ENCODE measurements at places on chromosomes 2 and 18.

DNA sequence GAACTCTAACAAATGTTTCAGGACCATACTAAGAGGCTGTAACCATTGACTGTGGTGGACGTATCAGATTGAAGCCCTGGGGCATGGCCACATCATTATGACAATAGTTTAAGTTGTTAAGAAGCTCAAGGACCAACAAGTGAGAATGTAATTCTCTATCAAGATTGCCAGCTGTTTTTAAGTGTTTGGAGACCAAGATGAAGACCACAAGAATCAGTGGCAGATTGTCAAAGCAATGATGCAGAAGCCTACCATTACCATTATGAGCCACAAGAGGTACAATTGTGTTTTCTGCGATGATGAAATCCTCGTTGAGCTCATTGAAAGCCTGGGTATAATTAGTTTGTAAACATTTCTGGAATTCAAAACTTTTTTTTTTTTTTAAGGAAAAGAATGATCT is 261.1 kb upstream of the ZEB2 start:
- DNase-seq = no peak

GRCh38 chr18:24588440-24588839 is 128.0 kb downstream of the HRH4 start:
- no peak for DNase-seq

DNA sequence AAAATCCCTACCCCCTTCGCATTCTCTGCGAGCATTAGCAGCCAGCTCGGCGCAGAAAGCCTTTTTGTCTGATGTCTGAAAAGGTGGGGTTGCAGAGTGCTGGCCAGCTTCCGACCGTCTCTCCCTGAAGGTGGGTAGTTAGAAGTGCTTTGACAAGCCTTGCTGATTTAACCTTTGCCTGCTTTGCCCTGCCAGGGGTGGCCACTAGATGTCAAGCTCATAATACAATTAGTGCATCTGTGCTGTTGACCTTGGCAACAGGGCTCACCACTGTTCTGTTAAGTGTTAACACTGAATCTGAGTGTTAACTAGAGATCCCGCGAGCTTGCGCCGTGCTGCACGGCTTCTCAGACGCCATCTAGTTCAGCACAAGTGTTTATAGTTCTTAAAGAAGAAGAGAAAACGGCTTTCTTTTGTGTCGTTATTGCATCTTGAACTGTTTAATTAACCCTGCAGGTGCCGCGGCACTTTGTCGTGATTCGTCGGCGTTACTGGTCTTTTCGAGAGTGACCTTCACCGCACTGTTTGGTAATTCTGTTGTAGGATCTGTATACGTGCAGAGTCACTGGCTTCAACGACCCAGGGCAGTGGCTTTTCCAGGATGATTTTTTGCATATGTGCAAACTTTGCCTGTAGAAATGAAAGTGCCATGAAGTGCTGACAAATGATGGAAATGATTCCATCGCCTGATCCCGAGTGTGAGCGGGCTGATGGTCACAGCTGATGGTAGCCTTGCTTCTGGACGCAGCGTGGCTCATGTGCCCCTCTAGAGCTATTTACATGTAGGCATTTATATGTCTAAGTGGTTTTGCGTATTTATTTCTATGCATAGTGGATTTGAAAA is 5.5 kb downstream of the SALL3 start:
- DNase-seq = peak; percentile 70

GRCh38 chr2:105538840-105539239 is 140.0 kb upstream of the FHL2 start:
- no peak for DNase-seq

GRCh38 chr2:17416884-17417391 is 101.3 kb downstream of the RAD51AP2 start:
- no peak for DNase-seq

DNA sequence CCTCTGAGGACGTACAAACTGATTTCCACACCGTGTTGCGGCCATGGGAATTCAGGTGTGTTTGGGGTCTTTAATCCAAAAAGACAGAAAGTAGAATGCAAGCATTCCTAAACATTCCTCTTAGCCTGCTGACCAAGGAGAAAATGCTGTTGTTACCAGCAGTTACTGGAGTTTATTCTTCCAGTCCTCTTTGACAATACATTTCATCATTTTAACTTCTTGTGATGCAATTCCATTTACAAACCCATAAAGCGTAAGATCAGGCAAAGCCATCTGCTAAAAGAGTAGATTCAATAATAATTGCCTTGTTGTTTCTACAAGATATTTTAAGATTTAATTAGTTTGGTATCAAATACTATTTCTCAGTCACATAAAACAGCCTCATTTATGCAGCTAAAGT is 32.7 kb downstream of the SPIRE1 start:
- no peak for DNase-seq

GRCh38 chr2:199404841-199405240 is 52.9 kb downstream of the SATB2 start:
- peak; percentile 5 for DNase-seq

DNA sequence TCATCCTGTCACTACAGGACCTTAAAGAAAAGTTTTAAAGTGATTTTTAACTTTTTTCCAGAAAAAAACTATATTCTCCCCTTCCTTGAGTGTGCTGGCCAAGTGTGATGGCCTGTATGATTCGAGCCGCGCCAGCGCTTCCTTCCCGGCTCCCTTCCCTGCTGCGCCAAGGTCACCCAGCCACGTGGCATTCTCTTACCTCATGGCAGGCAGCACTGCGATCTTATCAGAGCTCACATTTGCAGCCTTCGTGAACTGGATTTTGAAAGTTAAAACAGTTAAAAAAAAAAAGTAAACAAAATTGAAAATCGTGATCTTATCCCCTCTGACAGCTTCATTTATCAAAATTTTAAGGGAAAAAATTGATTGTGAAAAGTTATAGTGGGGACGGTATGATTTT is 279.8 kb downstream of the PTGR3 start:
- DNase-seq = no peak

GRCh38 chr2:28406-28975 is 17.8 kb downstream of the FAM110C start:
- DNase-seq = no peak

- no peak for DNase-seq
These were observed 135.2 kb downstream of the RDH14 start for GRCh38 chr2:18425210-18425703.

DNA sequence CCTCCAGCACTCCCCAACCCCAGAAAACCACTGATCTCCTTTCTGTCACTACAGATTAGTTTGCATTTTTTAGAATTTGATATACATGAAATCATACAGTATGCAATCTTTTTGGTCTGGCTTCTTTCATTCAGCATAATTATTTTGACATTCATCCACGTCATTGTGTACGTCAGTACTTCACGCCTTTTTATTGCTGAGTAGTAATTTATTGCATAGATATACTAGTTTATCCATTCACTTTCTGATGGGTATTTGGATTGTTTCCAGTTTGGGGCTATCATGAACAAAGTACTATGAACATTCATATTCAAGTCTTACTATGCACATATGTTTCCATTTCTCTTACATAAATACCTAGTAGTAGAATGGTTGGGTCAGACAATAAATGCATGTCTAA is 20.1 kb upstream of the CHN1 start:
- no peak for DNase-seq

DNA sequence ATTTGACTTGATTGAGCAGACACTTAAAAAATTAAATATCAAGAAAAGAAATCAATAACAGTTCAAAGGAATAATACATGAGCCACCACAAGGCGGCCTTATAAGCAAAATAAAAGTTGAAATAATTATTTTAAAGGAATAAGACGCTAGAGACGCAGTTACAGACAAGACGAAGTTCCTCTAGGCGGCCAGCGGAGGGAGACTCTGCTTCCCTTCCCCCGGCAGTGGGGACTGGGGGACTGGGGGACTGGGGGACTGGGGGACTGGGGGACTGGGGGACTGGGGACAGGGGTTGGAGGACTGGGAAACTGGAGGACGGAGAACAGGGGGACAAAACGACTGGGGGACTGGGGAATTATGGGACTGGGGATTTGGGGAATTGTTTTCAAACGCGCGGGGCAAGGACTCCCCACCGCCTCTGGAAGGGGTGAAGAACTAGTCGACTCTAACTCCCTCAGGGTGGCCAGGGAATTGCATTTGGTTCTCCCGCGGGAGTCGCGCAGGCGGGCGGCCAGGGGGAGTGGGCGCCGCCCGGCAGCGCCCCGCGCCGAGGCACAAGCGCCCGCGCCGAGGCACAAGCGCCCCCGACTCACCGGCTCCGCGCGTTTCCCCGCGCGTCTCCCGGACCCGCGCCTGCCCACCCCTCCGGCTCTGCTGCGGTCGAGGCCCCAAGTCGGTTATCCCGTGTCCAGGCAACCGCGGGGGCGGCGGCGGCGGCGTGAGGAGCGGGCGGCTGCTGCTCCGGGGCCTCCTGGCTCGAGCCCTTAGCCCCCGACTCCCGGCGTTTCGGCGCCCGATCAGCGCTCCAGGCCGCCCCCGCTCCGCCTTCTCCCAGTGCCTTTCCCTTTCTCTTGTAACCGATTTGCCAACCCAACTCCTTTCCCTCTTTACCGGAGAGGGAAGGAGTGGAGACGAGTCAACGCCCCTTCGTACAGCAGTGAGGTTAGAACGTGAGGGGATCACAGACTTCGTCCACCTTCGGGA is at the start of gene CCDC178:
TSS of gene CCDC178 (minus strand) at position 662 of the 984 bp plus-strand sequence. CDS start 28,633 bp downstream, outside the sequence.
- no peak for DNase-seq

DNA sequence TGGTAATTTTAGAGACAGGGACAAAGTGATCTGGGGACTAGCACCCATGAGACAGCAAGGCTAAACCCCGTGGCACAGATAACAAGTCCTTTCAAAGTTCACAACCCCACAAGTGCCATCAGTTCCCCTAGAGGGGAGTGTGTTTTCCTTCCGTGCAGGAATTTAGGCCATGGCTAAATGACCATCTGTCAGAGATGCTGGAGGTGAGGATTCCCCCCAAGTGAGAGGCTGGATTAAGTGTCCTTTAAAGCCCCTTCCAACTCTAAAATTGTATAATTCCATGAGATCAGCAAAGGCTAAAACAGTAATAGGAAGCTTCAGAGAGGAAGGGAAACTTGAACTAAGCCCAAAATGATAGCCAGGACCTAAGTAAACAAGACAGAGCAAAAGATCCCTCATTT is 8.7 kb downstream of the FEZ2 start:
- DNase-seq = no peak

DNA sequence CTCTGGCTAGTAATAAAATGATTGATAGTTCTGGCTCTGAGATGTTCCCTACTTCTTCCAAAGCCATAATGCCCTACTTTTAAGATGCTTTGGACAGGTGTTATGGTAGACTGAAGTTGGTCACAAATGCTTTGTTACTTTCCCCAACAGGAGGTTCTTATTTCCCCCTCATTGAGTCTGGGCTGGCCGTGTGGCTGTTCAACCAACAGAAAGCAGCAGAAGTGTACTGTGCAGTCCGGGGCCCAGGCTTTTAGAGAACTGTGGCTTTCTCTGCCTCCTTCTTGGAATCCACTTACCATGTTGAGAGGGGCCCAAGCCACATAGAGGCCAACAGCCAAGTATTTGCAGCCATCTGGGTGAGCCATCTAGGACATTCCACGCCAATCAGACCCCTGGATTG is 94.2 kb downstream of the KCTD1 start:
- DNase-seq = no peak

DNA sequence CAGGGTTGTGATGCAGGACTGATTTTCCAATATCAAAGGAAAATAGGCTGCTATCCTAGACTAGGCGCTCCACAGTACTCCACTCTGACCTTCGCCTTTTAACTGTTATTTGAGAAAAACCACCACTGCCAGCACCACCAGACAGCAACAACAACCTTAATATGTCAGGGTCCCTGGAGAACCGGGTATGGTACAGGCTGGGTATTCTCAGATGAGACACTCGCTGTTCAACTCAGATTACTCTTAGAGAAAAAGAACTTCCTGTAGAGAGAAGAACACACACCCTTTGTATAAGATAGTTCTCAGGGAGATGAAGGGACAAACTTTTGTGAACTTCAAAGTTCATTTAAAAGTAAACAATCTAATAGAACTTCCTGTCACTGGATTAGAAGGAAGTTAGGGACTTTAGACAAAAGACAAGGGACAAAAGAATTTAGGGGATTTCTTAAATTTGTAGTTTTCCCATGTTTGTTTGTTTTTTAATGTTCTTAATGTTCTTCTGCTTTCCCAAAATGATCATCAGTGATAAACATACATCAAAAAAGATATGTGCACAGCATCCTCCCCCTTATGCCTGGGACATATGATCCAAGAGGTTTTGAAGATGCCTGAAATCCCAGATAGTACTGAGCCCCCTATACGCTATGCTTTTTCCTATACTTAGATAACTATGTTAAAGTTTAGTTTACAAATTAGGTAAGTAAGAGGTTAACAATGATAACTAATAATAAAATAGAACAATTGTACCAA is 41.3 kb upstream of the PPP1R1C start:
- DNase-seq = no peak

- peak; percentile 2 for DNase-seq
These were observed 1116.2 kb downstream of the SUCLG1 start for GRCh38 chr2:83342860-83343329.

All from RKO (cell line).